Stimulated activated CD4-positive, alpha-beta T cell treated with anti-CD3 and anti-CD28 coated beads, TNF-alpha, amount 100 ng/mL, for 4 hours (primary cell): ENCODE measurements at places on chromosomes 3 and 15.

GRCh38 chr3:14823910-14824629, 5.3 kb downstream of the FGD5 start:
- no peak for DNase-seq

DNA sequence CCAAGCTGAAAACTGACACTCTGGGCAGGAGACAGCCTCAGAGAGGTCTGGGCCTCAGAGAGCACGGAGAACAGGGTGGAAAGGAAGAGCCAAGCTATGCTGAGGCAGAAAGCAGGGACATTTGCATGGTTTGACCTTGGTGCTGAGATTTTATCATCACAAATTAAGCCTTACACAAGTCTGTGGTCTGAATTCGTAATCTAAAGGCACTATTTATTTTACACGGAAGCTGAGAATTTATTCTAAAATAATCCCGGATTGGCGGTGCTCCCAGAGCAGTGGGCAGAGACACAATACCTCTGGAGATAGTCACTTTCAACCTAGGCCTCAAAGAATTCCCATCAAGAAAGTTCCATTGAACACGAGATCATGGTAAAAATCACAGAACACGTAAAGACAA, 47.5 kb downstream of the CFAP92 start:
- no peak for DNase-seq

DNA sequence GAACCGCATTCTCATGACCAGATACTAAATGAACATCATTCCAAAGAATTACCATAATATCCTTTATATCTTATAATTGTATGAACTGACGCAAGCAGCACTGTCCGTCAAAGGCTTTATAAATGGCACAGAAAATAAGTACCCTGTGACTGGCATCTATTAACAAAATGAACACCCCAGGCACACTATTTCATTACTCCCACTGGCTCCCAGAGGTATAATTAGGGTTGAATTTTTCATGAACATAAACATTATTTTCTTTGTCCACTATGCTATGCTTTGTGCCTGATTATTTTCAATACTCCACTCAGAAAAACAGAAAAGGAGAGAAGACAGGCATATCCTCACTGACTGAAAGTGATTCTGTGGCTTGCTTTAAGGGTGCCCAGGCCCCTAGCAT, 71.1 kb downstream of the LYZL4 start:
- no peak for DNase-seq

- DNase-seq: no peak
Measured at GRCh38 chr15:68307131-68307928, 29.8 kb downstream of the FEM1B start.

DNA sequence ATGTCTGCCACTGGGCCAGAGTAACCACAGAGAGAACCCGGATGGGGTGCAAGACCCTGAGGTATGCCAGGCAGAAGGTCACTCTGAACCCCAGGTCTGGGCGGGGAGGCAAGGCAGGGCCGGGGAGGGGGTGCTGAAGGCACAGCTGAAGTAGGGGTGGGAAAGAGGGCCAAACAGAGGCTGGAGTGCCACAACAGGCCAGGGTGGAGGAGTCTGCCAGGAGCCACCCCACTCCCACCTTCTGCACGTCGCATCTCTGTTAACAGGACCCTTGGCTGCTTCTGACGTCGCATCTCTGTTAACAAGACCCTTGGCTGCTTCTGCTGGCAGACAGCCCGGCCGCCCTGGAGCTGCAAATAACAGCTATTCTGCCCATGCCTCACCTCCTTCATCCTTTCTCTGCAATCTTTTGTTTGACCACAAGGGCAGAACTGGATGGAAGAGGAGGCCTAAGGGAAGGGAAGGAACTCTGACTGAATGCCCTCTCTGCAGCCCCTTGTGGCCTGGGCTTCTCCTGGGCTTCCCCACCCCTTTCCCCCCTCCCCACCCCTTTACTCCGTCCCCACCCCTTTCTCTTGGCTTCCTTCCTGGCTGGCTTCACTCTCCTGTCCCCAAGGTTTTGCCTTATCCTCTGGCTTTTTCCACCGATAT, 20.6 kb upstream of the FBLN2 start:
- DNase-seq: no peak
